ENCODE measurements at places on chromosomes 2 and 18.

GRCh38 chr2:239676716-239677452 lies 276.1 kb upstream of the HDAC4 start:
- DNase-seq: no peak

- DNase-seq: no peak
Observed at GRCh38 chr2:168459256-168459655, 3.2 kb downstream of the CERS6 start.

DNA sequence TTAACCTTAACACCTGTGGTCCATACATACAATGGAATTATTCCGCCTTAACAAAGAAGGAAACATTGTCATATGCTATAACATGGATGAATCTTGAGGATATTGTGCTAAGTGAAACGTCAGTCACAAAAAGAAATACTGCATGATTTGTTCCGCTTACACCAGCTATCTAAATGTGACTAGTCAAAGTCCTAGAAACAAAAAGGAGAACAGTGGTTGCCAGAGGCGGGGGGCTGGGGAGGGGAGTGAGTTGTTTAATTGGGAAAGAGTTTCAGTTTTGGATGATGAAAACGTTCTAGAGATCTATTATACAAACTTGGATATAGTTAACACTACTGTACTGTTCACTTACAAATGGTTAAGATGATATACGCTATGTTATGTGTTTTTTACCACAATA lies 72.0 kb downstream of the SPRED2 start:
- peak; percentile 59 for DNase-seq

- no peak for DNase-seq
Observed at GRCh38 chr2:237092920-237093781, 7.5 kb downstream of the COPS8 start.

DNA sequence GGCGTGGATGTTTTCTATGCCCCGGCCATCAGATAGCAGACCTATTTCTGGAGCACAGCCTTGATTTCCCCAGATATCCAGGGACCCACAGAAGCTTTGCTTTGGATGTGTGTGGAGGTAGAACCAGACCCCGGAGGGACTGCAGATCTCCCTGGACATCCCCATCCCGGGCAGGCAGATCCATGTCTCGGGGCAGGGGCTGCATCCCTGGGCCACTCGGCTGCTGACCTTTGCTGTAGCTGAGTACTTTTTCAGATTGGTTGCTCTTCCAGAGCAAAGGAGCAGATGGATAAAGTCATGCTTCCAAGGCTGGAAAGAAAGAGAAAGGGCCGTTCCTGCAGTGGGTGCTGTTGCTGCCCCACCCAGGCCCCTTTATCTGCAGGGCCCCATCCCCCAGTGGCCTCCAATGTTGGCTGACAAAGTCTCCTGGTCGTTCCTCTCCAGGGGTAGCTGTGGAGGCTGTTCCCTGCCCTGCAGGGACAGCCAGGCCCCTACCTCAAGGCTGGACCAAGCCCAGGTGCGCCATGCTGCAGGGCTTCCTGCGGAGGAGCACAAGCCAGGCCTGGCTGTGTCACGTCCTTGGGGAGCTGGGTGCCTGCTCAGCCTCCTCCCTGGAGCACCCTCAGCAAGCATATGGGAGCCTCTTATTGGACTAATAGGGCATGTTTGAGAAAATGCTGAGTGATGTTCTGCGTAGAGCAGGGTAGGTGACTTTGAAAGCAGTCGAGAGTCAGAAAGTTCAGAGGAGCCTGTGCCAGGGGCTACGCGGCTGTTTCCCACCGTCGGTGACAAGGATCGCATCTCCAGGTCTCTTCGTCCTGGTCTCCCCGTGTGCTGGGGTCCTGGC lies 68.4 kb downstream of the TPO start:
- DNase-seq: no peak

- DNase-seq: no peak
Observed at GRCh38 chr2:222802514-222803196, 58.2 kb upstream of the ACSL3 start.

DNA sequence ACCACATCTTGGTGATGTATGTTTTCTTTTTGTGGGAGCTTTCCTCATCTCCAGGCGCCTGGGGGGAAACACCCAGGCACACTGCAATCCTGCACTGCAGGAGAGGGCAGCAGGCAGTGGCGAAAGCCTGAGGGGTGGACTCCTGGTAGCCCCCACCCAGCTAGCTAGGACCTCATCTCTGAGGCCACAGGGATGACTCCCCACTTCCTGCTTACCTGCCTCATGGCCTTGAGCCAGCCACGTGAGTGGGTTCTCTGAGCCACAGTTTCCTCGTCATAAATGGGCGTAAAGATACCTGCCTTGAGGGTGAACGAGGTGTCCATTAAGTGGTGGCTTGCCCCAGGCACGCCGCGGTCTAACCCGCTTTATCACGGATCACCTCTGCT lies 19.1 kb downstream of the TRAF3IP1 start:
- DNase-seq: no peak

DNA sequence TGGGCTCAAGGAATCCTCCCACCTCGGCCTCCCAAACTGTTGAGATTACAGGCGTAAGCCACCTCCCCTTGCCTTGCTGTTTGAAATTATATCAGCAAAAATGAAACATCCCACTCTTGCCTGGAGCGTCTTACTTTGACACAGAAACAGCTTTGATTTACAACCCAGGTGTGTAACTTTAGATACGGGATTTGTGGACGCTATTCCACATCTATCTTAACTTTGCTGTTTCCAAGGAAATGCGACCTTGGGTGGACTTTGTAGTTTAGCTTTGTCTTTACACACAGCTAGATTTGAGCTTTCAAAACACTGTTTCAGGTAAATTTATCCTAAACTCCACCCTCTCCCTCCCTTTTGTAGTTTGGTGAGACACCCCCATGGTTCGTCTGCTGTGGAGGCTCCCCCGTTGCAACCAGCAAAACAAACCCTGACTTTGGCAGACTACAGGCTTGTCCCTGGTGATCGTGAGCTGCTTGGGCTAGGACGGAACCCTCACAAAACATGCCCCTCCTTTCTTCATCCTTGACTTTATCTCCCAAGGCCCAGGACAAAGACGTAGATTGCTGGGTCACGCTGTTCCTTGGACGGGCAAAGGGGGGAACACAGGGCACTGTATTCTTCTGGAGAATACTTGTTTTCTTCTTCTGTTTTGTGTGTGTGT lies 5.5 kb upstream of the MSH6 start:
- DNase-seq: no peak

DNA sequence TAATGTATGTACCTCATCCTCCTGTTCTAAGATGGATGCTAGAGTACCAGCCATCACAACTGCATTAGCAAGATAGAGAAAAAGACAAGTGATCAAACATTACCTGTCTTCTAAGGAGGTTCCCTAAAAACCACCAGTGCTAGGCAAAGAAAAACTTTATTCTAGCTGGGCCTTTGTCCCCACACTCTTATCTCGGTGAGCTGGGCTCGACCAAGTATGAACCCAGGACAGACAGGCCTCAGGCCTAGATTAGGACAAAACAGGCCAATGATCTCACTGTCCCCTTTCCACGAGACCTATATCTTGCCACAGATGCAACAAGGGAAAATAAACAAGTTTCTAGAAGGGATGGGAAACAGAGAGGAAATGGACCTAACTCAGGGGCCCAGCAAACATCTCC lies 127.6 kb upstream of the PKDCC start:
- no peak for DNase-seq

DNA sequence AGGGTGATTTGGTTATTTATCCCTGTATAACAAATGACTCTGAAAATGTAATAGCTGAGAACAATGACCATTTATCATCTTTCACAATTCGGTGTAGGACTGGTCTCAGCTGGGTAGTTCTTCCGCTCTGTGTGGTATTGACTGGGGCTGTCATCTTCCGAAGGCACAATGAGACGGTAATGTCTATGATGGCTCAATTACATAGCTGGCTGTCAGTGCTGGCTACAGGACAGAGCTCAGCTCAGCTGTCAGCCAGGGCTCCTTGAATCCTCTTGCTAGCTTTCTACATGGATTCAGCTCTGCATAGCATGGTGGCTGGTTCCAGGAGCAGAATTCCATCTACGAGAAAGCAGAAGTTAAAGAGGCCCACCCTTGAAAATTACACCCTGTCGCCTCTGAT lies 483.8 kb downstream of the TDRD15 start:
- no peak for DNase-seq

- peak; percentile 89 for DNase-seq
Observed at GRCh38 chr2:237201461-237202287, 116.0 kb downstream of the COPS8 start.

- no peak for DNase-seq
Observed at GRCh38 chr2:49241991-49242390, 87.7 kb upstream of the FSHR start.

GRCh38 chr2:30250421-30250820 lies 19.1 kb downstream of the LBH start:
- no peak for DNase-seq

DNA sequence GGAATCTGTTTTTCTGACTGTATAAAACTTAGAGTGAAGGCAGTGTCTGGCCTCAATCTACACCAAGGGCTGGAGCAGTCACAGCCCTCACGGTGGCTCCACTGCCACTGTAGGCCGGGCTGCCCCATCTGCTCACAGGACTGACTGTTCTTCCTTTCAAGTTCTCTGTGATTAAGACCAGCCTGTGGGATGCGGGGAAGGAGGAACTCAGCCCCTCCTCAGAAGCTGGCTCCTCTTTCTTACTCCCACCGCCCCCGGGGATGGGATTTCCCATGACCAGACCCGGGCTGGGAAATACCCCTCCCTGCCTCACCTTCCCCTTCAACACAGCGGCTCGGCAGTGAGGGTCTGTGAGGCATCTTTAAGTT lies 106.0 kb downstream of the COPS8 start:
- DNase-seq: no peak

- no peak for DNase-seq
Observed at GRCh38 chr2:160091381-160091780, 29.0 kb upstream of the PLA2R1 start.

GRCh38 chr2:200321780-200322534 lies 15.5 kb downstream of the SPATS2L start:
- no peak for DNase-seq

DNA sequence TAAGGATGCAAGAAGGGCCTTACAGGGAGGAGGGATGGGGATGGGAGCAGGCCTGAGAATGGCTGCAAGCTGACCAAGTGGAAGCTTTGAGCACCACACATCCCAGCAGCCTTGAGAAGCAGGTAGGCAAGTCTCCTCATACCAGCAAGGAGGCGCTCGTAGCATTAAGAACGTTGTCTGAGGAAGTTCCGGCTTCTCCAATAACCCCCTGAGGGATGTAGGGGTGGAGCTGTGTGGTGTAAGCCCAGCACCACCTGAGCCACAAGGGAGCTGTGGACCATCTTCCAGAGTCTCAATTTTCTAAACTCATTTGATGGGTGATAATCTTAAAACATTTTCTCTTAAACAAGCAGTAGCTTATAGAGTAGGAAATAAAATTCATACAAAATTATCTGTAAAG lies 50.6 kb downstream of the ST3GAL5 start:
- DNase-seq: peak; percentile 29

- no peak for DNase-seq
Observed at GRCh38 chr2:135890835-135891234, 14.6 kb upstream of the MCM6 start.

GRCh38 chr2:127631997-127632581 lies 13.9 kb upstream of the GPR17 start:
- DNase-seq: no peak

DNA sequence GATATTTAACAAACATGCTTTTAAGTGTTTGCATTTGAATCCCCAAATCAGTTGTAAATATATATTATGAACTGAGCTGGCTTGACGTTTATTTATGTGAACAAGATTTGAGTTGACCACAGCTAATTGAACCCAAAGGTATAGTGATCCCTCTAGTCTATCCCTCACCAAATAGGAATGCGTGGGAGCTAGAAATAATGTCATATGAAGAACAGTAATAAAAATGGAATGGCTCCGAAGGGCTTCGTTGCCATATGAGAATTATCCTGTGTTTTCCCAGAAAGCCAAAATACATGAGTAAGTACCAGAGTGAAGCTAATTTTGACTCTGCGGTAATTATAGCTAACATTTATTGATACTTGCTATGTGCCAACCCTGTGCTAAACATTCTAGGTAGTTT lies 142.7 kb downstream of the ADCYAP1 start:
- no peak for DNase-seq

- peak; percentile 41 for DNase-seq
Observed at GRCh38 chr2:121664086-121664485, 14.8 kb upstream of the CLASP1 start.

- no peak for DNase-seq
Observed at GRCh38 chr2:33250417-33251029, 225.9 kb upstream of the RASGRP3 start.

GRCh38 chr2:29143657-29144056 lies 28.4 kb downstream of the CLIP4 start:
- no peak for DNase-seq

GRCh38 chr2:174353004-174353403 lies 18.2 kb downstream of the SP9 start:
- no peak for DNase-seq

DNA sequence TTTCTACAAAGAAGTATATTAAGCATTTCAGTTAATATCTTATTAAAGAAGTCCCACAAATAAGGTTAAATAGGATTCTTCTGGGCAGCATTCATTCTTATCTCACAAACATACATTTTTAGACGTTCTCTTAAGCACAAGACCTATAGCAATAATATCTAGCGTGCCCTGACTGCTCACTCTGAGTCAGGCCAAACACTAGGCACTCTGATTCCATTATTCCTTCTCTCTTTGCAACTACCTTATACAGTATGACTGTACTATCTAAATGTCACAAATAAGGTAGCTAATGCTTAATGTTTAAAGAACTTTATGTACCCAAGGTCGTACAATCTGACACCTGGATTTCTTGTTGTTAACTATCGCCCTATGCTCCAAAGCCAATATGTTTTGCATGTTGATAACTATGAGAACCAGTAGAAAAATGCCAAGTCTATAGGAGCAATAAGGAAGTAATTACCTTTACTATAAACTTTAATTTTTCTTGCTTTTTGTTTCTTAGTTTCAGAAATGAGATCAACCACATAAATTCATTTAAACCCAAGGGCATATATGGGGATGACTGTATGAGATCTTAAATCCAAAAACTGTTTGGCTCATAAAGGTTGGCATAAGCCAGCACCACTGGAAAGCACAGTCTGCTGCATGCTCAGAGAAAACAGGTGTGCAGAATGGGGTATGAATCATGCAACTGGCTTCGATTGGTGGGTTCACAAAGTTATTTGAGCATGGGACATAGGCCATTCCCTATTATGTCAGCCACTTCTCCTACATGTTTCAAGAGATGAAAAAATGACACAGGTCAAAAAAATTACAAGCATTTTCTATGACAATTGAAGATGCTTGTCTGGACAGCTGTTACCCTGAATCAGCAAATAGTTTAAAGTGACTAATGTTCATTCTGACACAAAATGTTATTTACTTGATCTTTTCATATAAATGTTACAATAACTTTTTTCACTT lies 352.0 kb downstream of the IRS1 start:
- DNase-seq: no peak
